ENCODE measurements at places on chromosomes 7 and 10.

DNA sequence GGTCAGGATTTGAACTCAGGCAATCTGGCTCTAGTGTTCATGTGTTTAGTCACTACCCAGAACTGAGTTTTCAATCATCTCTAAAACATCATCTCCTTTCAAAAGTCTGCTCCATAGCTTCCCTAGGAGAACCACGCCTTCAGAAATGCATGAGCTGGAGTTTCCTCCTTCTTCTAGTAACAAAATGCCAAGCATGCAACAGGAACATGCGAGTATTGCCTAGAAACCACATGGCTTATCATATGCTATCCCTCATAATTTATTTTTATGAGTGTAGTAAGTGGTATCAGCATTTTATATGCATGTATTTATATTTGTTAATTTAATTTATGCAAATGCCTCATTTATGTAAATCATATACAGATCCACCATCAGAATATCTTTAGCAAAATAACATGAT is 170.9 kb downstream of the RAB11FIP2 start:
- DNase-seq, result no peak

DNA sequence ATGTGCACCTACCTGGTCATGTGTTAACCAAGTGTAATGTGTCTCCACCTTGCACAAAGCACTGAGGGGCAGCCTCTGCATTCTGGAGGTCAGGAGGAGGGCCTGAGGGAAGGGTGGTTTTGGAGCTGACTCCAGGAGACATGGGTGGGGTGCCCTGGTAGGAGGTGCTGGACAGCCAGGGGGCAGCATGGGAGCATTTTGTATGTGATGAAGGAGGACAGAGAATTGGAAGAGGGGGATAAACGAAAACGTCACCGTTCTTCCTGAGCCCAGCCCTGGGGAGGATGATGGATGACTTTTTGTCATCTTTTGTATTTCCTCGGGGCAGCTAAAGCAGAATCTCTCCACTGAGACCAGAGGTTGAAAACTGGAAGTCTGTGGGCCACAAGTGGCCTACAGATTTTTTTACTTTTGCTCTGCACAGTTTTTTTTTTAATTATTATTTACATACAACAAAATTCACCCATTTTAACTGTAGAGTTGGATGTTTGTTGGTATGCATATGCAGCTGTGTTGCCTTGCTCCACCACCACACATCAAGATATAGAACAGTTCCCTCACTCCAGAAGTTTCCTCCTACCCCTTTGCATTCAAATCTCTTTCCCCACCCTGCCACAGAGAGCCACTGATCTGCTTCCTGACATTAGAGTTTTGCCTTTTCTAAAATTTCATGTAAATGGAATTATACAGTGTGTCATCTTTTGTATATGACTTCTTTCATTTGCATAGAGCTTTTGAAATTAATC is 242.5 kb downstream of the VTI1A start:
- DNase-seq, result no peak

DNA sequence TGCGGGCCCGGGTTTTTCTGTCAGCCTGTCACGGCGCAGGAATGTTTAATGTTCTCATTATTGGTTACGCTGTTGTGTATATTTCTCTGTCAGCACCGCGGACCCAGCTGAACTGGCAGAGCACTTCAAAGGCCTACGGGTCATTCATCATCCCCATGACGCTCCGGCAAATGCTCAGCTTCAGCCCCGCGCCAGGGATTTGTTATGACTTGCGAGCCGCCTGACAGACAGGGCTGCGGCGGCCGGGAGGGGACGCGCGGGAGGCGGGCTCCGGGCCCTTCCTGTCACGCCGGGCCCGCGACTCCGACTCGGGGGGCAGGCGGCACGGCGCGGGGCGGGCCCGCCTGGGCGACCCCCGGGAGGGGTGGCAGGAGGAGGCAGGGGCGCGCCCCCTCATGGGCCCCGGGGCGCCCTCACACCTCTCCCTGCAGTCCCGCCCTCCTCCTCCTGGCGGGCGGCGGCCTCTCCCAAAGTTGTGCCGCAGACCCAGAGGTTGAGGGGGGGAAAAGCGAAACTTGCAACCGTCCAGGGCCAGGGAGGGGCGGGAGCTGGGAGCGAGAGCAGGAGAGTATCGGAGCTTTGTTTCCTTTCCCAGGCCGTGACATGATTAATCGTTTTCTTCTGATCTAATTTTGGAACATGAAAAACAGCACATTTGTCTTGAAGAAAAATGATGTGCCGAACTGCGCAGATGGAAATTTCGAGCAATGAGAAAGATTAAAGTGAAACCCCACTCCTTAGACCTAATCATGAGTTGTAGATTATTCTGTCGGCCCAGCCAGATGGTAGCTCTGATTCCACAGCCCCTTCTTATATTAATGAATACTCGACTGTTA is 59.3 kb upstream of the COMTD1 start:
- peak; percentile 38 for DNase-seq

- no peak for DNase-seq
Measured at GRCh38 chr7:45570797-45571196, 3.4 kb upstream of the ADCY1 start.

- DNase-seq, result no peak
Measured at GRCh38 chr10:78358351-78358750, 324.7 kb downstream of the RPS24 start.

- peak; percentile 29 for DNase-seq
Measured at GRCh38 chr7:115748123-115748738, 282.3 kb downstream of the TFEC start.

DNA sequence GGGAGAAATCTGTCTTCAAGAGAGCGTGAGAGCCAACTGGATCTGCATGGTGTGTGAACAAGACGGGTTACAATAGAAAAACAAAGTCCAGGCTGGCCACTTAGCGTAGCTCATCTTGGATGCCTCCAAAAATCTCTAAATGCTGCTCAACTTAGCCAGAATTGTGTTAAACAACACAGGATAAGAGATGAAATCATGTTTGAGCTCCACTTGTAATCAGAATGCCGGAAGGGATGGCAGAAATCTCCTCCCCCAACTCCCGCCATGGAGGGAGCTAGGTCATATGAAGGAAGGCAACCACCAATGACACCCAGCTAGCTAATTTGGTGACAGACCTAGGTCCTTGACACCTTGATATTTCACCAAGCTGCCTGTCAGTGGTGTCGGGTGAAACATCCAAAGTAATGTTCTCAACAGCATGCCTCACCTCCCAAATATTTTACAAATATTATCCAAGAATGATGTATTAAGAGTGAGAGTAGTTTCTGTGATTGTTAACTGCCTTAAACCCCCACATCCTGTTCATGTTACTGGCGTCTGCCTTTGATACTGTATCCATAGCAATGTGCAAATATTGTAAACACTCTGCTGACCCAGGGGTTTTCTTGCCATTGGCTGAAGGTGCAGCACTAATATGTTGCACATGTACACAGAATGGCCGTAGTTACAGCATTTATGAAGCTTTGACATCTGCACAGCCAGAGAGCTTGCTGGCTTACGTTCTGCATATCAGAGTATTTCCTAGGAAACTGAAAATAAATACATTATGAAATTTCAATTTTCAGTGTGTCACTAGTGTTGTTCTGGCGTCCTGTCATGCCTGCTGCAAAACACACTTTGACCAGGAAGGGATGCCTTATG is 25.8 kb downstream of the TMEM254 start:
- no peak for DNase-seq

DNA sequence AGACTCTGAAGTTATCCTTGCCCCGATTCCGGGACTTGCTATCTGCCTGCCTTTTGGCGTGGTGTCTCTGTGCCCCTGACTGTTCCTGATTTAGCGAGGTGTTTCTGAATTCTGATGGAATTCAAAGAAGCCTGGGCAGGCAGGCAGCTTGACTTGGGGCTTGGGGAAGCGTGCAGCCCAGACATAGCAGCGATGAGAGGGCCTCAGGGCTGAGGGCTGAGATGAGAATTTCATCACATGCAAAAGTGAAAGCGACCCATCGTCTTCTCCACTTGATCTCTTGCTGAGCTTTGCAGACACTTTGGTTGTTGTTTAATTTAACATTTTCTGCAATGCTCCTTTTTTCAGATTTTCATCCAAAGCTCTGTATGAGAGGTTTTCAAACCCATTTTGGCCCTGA is 57.8 kb downstream of the TCF7L2 start:
- DNase-seq, result no peak

DNA sequence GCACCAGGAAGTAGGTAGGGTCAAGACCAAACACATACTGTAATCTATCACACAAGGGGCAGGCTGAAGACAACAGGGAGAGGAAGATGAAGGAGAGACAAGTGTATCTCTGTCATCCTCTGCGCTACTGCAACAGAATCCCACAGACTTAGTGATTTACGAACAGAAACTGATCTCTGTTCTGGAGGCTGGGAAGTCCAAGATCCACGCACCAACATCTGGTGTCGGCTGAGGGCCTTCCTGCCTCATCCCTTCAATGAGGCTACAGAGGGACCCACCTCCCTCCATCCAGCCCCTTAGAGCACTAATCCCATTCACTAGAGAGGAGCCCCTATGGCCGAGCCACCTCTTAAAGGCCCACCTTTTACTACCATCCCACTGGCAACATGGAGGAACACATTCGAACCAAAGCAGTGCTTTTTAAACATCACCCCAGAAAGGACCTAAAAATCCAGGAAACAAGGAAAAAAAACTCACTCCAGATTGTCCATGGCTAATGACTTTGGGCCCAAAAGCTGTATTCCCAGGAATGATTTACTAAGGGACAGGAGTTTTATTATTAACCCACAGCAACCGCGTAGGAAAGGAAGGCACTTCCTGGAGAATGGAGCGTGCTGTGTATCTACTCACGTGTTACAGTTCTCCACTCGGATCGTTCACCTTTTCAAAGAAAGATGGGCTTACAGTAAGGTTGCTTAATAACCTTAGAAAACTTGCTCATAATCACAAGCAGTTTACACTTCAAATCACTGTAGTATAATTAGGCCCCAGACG is 4.2 kb downstream of the BNIP3 start:
- DNase-seq, result no peak

DNA sequence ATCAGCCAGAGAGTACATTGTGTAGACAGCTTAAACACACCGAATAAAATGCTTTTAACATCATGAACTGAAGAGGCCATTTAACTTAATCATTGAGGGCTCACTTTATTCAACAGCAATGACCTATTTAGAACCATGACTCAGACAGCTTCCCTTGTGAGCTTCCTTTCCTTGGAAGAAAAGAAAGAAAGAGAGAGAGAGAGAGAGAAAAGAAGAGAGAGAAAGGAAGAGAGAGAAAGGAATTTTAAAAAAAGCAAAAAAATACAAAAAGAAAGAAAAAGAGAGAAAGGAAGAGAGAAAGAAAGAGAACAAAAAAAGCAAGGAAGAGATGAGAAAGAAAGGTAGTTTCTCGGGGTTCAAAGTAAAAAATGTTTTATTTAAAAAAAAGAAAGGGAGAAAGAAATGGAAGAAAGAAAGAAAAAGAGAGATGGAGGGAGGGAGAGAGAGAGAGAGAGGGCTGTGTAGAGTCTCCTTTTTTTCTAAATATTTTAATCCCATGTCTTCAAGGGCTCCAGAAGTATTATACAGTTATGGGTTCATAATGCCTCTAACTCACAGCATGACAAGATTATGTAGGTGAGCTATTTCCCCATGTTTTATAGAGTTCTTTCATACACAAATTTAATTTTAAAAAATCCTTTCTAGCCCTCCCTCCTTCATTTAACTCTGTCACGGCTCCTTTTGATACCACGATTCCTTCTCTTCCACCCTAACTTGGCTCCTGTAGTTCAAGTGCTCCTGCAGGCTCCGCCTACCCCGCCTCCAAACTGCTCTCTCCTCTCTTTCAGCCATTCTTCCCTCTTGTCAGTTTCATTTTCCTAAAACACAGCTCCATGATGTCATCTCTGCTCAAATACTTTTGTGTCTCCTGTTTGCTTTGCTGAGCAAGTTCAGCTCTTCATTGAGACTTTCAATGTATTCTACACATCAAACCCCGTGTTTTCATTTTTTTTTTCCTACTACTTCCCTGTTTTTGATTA is 85.5 kb downstream of the PRTFDC1 start:
- no peak for DNase-seq

GRCh38 chr7:52897713-52898112 is 137.7 kb upstream of the POM121L12 start:
- DNase-seq, result no peak

- no peak for DNase-seq
Measured at GRCh38 chr7:81045491-81046030, 126.7 kb upstream of the SEMA3C start.

GRCh38 chr7:7765422-7765821 is 47.0 kb upstream of the RPA3 start:
- DNase-seq, result no peak

- peak; percentile 75 for DNase-seq
Measured at GRCh38 chr7:116211006-116211912, 920 bp downstream of the TES start.

DNA sequence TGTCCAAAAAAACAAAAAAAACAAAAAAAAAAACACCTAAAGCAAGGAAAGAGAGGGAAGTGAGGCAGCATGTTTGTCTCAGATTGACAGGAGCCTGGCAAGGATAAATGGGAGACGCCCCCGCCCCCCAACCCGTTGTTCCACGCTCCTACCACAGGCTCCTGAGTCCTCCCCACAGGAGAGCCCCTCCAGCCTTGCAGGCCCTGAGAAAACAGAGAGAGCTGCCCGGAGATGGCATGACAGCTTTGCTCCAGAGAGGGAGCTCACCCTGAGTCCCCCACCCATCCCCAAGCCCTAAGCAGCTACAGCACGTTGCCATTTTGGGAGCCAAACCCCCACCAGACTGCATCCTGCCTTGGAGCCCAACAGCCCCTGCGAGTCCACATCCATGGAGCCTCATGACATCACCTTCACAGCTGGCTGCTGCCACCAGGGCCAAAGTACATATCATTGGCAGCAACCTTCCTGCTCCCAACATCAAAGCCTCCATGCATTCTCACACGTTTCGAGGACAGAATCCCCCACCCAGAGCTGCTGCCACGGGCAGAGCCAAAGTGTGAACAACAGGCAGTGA is 1283.3 kb downstream of the TYW1 start:
- no peak for DNase-seq

DNA sequence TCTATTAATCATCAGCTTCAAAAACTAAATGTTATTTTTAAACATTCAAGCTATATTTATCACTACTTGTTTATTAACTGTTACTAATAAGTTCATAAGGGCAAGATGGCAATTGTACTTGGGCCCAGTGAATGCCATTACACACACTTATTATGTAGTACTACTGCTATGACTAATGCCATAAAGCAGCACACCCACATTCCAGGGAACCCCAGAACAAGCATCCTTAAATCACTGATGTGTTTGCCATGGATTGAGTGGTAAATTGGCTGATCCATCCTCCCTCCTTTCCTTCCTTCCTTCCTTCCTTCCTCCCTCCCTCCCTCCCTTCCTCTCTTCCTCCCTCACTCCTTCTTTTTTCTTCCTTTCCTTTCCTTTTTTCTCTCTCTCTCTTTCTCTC is 37.4 kb upstream of the RSU1 start:
- no peak for DNase-seq

DNA sequence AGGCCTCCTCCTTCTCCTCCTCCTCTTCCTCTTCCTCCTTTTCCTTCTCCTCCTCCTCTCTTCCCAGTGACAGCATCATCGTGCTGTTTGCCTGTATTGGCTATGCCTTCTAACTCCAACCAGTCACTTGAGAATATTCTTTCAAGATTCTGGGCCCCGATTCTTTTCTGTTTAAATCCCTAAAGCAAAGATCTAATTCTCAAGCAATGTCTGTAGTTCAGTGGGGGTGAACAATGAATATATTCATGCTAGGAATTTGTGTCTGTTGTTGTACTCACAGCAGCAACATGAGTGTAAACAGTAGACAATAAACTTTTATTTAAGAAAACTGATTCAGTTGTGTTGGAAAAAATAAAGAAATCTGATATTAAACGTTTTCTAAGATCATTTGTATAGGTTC is 30.7 kb downstream of the NUDT5 start:
- no peak for DNase-seq
